ENCODE measurements at places on chromosomes 16 and 17.

GRCh38 chr16:12345349-12345748, 368.8 kb downstream of the SNX29 start:
- DNase-seq = no peak

GRCh38 chr17:81511804-81512561, 616 bp downstream of the ACTG1 start:
- DNase-seq = no peak

DNA sequence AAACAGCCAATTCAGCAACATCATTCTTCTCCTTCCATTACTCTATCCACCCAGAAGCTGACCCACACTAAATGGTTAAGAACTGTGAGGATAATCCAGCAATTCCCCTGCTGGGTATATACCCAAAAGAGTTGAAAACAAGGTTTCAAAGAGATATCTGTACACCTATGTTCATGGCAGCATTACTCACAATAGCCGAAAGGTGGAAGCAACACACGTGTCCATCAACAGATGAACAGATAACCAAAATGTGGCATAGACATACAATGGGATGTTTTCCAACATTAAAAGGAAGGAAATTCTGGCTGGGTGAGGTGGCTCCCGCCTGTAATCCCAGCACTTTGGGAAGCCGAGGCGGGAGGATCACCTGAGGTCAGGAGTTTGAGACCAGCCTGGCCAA, 19.9 kb downstream of the MIS12 start:
- no peak for DNase-seq

DNA sequence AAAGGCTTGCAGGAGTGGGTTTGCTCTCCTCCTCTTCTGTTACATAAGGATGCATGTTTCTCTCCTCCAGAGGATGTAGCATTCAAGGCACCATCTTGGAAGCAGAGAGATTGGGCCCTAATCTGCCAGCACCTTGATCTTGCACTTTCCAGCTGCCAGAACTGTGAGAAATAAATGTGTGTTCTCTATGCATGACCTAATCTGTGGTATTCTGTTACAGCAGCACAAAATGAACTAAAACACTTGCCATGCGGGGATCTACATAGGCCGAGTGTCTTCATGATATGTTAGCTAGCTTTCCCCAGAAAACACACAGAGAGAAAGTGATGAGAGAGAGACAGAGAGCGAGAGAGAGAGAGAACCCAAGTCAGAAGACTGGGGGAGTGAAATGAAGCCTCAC, 273.5 kb downstream of the UTP18 start:
- no peak for DNase-seq

- no peak for DNase-seq
Observed at GRCh38 chr17:74196541-74197317, 6.7 kb upstream of the RPL38 start.

DNA sequence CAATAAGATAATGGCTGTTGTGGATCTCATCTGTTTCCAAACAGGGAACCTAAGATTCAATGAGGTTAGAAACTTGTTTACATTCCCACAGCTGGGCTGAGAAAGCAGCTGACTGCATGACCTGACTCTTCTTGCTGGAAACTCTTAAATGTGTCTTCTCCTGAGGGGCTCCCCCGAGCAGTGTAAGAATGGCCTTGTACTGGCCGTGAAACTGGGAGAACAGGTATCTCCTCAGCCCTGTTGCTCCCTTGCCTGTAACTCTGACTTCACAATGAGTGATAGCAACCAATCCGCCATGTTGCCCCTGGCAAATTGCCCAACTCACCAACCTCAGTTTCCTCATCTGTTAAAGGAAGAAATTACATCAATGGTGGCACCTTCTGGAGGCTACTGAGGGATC, 59.1 kb upstream of the CCL2 start:
- no peak for DNase-seq
